ENCODE measurements at places on chromosomes 2 and 18.

- DNase-seq: no peak
Observed at GRCh38 chr2:88545118-88545517, 82.1 kb downstream of the EIF2AK3 start.

DNA sequence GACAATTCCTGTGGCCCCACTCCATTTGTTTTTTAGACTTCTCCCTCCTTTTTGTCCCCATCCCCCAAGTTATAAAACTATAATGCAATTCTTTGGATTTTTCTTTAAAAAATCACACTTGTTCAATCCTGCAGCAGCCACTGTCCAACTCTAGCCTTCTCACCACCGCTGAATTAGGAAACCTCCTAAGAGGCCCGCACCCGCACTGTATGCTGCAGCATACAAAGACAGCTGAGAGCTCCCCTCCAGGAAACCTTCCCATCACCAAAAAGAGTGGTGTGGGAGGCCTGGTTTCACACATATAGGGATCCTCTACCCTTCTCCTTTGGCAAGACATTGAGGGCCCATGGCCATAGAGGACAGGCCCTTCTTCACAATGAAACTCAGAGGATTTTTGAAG is 2.9 kb downstream of the PCGF1 start:
- DNase-seq: no peak

GRCh38 chr2:189178726-189179569 is 613 bp downstream of the COL5A2 start:
- DNase-seq: no peak

GRCh38 chr2:94996305-94997100 is 29.0 kb upstream of the MAL start:
- no peak for DNase-seq

GRCh38 chr2:7450188-7450832 is 533.1 kb downstream of the RNF144A start:
- DNase-seq: no peak

- no peak for DNase-seq
Observed at GRCh38 chr2:40658941-40659340, 207.1 kb upstream of the SLC8A1 start.

DNA sequence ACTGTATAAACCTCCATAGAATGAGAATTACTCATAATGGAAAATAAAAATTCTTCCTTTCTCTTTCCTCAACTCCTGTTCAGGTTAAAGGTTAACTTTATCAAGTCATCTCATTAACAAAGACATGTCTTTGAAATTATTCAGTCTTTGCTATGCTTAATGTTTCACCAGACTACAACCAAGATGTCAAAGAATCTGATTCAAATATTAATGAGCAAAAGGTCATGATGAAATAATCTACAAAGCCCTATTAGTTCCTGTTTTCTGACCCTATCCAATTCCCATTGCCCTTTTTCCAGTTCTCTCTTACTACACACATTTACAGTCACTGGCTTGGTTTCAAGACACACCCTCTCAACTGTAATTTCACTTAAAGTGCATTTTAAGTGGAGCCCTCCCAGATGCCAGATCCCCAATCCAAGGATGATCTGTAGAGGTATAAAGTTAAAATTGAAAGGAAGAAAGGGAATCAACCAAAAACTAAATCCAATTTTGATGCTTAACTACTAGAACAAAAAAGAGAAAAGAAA is 246.9 kb upstream of the CYP26B1 start:
- DNase-seq: no peak

GRCh38 chr2:20737505-20737904 is 70.6 kb downstream of the GDF7 start:
- DNase-seq: no peak

- DNase-seq: no peak
Observed at GRCh38 chr2:29012211-29012681, 31.1 kb downstream of the TOGARAM2 start.

DNA sequence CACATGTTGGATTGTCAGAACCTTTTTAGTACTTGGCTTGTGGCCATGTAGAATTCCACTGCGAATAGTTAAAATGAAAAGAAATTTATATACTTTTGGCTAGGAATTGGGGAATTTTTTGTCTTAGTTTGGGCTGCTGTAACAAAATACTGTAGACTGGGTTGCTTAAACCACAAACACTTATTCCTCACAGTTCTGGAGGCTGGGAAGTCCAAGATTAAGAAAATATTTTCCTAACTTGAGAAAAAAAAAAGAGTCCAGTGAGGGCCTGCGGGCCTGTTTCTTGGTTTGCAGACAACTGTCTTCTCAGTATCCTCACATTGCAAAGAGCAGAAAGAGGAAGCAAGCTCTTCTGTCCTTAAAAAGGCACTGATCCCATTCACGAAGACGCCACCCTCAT is 81.9 kb downstream of the CD226 start:
- no peak for DNase-seq

GRCh38 chr2:8606649-8607550 is 75.0 kb upstream of the ID2 start:
- no peak for DNase-seq

GRCh38 chr2:224180810-224181209 is 141.7 kb upstream of the SERPINE2 start:
- DNase-seq: no peak

DNA sequence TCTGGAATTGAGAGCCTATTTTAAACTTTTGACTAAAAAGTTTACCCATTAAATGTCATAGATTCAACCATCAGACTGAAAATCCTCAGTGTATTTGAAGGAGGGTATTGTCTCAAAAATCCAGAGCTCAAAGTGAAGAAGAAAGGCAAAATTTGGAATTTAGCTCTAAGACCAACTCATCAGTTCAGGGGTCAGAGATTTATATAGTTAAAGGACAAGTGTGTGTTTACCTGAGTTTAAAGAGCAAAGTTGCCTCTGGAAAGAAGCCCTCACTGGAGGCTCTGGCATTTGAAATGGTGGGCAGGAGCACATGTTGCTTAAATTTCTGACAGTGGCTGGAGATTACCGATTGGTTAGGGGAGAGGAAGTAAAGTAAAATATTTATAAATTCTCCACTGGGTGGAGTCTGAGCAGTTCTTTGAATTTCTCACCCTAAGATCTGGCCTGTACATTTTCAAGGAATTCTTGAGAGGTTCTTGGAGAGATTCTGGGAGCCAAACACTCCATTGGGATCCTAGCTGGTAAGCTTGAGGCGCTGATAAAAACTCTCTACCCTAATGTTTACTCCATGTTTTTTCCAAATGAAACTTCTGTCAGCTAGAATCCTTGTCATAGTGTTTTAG is at the start of gene KYNU:
Gene KYNU (plus strand): TSS at position 449 of the 623 bp plus-strand sequence. CDS start 7,704 bp downstream, outside the sequence.
- DNase-seq: no peak

Measured in stimulated activated CD8-positive, alpha-beta memory T cell treated with anti-CD3 and anti-CD28 coated beads, Interleukin-4, amount 100 ng/mL, for 1 hour (primary cell).